Right lobe of liver (tissue), 6 donors: ENCODE measurements at places on chromosomes 4 and X. TPM values are rescaled to one million over a fixed set of nuclear protein-coding genes. Genes with fewer than 3 reads are reported as not detected.

The USP51 gene
- 0.37 TPM for total RNA-seq

DNA sequence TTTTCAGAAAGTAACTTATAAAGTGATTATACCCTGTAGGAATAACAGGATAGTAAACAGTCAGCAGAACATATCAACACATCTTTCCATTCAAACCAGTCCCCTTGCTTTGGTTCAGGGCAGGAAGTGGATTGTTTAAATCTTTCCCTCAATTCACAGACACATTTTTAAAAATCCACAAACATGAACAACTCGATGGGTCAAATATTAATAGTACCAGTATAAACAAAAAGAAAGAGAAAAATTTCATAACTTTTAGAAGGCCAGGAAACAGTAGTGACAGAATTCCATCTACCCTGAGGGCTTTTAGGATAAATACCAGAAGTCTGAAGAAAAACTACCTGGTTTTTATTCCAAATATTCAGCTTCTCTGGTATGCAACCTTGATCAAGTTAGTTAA is 1072.8 kb upstream of the PABPC4L start:
- no peak overlapping the region for H3K4me3 ChIP-seq
- H3K27me3 ChIP-seq = no peaks in the 10 kb centered on the region
- no peak overlapping the region for H3K27ac ChIP-seq
- no peaks in the 10 kb centered on the region for H3K4me1 ChIP-seq

DNA sequence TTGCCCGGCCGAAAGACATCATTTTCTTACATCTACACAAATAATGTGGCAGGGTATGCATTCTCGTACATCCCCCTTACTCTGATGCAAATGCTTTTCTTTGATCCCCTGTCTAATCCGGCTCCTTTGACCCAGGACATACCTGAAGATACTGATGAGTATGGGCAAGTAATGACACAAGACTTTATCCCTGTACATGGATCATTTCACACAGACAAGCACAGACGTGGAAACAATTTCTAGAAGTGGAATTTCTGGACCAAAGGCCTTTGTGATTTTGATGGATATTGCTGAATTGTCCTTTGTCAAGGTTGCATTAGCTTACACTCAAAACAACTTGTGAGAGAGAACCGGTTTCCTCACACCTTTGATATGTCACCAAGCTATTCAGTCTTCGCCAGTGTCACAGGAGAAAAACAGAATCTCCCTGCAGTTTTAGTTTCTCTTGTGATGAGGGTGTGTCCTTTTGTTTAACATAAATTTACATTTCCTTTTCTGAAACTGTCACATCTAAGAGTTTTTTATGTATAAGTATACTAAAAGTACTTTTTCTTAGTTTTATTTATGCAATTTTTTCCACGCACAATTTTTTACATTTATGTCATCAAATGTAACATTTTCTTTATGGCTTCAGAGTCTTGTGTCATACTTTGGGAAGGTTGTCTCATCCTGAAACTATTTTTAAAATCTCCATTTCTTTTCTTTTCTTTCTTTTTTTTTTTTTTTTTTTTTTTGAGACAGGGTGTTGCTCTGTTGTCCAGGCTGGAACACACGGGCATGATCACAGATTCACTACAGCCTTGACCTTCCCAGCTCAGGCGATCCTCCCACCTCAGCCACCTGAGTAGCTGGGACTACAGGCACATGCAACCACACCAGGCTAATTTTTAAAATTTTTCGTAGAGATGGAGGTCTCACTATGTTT is 25.2 kb downstream of the RWDD4 start:
- H3K4me3 ChIP-seq = no peak overlapping the region
- no peaks in the 10 kb centered on the region for H3K27me3 ChIP-seq
- no peak for DNase-seq
- H3K27ac ChIP-seq = no peak overlapping the region
- peaks cover 5% of the 10 kb centered on the region for H3K4me1 ChIP-seq

DNA sequence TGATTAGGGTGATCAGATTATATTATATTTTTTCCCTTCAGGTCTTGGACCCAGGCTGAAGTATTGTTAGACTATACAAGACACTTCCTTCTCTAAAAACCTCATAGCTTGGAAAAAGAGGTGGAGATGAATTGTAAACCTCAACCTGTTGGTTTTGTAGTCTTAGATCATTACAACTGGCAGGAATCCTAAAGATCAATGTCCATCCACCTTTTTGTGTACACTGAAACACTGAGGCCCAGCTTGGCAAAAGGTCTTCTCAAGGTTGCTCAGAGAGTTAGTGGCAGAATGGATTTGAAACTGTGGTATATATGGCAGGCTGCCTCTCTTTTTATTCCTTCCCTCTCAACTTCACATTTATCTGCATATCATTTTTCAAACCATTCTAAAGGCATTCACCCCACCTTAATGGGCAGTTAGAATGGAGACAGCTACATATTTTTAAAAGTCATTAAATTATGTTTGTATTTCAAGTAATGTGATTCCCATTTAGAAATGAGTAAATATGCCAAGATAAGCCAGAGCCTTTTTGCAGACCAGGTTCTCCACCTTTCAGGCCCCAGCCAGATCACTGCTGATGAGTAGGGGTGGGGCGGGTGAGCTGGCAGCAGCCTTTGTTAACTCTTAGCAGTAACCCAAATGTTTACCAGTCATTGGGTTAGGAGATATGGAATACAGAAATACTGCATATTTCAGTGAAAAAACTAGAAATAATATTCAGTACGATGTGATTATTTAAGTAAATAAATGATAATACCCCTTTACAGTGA is 243.2 kb upstream of the F9 start:
- H3K4me3 ChIP-seq = no peak overlapping the region
- H3K36me3 ChIP-seq = no peaks in the 10 kb centered on the region
- peak overlapping the region; percentile 23 for H3K27ac ChIP-seq
- H3K4me1 ChIP-seq = peaks cover 13% of the 10 kb centered on the region
- no peaks in the 10 kb centered on the region for H3K27me3 ChIP-seq

DNA sequence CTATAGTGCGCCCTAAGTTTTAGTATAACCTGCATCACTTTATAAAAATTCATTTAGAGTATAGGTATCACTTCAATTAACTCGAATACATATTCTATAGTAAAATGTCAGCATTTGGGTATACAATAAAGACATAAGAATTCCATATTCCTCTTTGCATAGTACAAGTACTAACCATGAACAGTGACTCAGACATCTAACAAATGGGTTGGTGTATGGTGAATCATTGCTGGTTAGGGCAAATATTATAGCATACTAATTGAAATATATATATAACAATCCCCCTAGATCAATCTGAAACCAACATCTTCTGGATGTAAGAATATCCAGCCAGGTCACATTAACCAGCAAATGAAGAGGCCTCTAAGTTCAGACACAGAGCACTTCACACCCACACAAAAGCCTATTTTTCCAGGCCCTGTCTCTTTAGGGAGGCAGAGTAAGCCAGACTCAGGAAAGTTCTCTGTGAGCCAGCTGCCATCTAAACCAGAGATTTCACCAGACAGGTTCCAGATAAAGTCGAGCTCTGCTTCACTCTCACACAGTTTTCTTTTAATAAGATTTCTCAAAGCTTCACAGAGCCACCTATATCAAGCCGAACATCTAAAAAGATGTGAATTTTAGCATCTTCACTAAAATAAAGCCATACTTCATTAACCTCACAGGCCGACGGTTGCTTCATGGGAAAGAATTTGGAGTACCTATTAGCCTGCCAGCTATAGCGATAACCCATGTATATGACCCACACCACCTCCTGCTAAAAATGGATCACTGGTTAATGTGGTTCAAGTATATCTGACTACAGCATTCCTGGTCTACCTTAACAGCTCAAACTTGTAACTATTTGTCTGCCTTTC is 200.0 kb upstream of the FTHL17 start:
- DNase-seq = no peak
- H3K27ac ChIP-seq = no peak overlapping the region
- H3K4me3 ChIP-seq = no peak overlapping the region
- H3K36me3 ChIP-seq = no peaks in the 10 kb centered on the region
- H3K27me3 ChIP-seq = no peaks in the 10 kb centered on the region
